ENCODE measurements at places on chromosomes 4 and X.

DNA sequence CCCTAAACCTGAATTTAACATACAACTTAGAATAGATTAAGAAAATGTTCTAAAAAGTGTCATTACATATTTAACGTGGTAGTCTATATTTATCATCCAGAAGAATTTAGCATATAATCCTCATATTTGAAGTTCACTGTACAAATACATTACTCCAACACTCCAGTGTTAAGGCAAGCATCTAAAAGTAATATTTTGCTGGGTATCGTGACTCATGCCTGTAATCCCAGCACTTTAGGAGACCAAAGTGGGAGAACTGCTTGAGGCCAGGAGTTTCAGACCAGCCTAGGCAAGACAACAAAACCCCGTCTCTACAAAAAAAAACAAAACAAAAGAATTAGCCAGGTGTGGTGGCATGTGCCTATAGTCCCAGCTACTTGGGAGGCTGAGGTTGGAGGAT lies 24.8 kb downstream of the LRBA start:
- no peak for DNase-seq

GRCh38 chr4:133483600-133484246 lies 334.6 kb downstream of the PCDH10 start:
- DNase-seq, result no peak

DNA sequence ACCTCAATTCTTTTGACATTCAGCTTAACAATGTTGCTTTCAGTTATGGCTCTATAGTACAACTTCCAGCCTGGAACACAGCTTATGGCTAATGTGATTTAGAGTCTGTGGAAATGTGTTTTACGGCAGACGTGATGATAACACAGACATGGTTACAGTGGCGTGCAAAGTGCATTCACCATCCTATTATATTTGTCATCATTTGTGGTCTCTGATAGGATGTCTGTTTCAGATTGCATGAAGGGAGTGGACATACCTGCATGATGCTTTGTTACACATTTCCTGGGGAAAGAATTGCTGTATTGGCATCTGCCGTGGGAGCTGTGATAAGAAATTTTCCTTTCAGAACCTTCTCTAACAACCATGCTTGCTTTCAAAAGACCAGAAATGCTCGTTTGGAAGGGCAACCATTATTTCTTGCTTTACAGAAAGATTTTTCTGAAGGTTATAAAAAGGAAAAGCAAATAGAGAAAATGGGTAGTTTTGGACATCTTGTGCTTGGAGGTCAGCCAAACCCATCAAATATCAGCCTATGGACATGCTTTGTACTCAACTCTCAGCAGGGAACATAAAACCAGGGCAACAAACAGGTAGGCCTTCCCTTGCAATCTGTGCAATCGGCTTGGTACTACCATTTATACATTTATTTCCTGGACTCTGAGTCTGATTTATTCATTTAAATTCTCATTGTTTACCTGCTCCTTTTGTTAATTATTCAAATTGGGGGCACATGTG lies 273.9 kb downstream of the TLL1 start:
- DNase-seq, result no peak

DNA sequence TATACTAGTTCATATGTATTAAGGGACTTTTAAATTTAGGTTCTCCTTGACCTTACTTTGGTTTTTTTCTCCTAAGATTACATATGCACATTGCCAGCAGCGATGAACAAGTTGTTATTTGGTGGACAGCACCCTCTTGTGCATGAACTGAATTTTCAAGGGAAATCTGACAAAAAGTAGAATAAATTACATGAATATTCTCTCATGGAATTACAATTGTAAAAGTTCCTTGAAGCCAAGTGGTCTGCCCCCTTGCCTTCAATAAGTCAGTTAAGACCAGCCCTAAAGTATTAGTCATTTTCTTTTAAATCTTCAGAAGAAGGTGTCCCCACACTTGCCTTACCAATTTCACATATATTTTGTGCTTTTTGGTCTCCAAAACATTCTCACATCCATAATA lies 30.7 kb upstream of the SMARCA5 start:
- peak; percentile 3 for DNase-seq

- DNase-seq, result no peak
These were observed 7.7 kb downstream of the PROM1 start for GRCh38 chr4:16075975-16076757.

DNA sequence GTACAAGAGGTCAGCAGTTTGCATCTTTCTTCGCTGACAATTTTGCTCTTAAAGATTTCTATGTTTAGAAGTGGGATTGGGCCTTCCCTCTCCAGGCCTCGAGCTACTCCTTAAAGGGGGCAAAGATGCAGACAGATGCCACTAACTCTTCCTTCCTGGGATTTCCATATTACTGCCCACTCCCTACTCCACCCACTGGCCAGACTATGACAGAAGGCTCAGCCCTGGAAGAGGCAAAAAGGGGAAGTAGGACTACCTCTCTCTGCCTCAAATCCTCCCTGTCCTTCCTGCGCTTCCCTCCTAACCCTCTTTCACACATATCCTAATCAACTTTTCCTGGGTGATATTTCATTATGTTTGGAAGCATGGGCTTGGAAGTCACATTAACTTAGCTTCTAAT lies 58.3 kb downstream of the EVC2 start:
- no peak for DNase-seq

- DNase-seq, result no peak
These were observed 42.5 kb upstream of the KCNIP4 start for GRCh38 chr4:21991050-21991449.

GRCh38 chr4:186551849-186552248 lies 3.5 kb downstream of the MTNR1A start:
- DNase-seq, result no peak

DNA sequence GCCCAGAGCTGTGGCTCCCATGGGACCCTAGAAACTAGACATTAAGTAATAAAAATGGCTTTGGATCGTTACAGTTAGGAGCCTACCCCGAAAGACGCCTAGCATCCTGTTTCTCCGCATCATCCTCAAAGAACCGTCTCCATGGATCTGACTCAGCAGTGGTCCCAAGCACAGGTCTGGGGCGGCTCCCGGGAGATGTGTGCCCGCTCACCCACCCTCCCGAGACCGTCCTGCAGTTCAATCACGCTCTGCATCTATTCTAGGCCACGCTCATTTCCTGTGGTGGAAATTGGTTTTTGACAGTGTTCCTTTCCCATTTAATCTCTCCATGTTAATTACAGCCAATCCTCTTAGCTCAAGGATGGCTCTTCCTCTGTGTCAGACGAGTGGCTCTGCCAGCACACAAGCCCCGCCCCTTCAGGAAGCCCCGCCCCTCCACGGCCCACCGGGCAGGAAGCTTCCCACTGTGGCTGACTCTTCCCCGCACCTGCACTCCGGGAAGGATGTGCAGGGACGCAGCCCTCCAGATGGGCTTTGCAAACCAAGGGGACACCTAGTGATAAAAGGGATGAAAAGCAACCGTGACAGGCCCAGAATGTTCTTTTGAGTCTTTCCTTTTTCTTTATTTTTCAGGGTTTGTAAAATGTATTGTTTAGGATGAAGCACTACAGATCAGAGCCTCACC lies 34.5 kb upstream of the HELT start:
- peak; percentile 92 for DNase-seq

GRCh38 chrX:150982235-150982787 lies 824 bp upstream of the HMGB3 start:
- no peak for DNase-seq

DNA sequence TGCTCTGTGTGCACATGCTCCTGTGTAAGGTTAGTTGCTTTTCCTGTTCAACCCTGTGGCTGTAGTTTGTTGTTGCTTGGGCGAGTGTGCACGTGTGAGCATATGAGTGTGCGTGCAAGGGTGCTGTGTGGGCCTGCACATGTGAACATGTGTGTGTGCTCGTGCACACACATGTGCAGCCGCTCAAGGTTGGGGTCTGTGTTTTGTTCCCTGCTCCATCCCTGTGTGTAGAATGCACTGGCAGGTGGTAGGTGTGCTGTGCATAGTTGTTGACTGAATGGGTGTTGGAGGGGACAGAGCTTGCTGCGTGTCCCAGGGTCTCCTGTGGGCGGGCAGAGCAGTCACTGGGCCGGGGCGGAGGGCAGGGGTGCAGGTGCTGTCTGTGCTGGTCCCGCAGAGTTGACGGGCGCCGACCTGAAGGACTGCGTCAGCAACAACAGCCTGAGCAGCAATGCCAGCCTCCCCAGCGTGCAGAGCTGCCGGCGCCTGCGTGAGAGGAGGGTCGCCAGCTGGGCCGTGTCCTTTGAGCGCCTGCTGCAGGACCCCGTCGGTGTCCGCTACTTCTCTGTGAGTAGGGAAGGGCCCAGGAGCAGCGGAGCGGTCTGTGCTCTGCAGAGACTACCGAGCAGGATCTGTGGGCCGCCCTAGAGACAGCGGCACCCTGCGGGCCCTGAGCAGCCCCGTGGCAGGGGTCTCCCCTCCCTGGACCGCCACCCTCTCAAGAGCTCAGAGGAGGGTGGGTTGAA lies 27.9 kb upstream of the HGFAC start:
- peak; percentile 79 for DNase-seq

- no peak for DNase-seq
These were observed 5.5 kb downstream of the ARL9 start for GRCh38 chr4:56511098-56511497.

DNA sequence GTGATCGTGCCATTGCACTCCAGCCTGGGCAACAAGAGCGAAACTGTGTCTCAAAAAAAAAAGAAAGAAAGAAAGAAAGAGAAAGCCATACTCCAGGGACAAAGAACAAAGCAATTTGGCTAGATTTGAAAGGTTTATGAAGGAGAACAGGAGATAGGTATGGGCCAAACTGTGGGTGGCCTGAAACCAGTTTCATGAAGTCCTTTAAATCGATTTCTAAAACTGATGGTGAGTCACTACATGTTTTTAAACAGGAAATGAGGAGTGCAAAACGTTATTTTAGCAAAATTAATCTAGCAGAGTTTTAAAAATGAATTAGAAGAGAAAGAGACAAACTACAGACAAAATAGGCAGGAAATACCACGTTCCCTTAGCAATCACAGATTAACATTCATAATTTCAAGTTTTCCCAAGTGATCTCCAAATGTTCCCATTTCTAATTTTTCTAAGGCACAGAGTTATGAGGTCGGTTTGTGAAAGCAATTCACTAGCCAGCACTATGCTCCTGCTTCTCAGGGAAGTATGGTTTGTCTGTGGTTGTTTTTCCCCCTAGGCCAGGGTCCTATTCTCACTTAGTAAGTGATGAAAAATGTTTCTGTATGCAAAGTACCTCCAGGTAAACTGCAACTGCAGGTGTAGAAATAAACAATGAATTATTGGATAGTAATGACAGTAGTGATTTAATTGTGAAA lies 190.6 kb downstream of the PPP3CA start:
- no peak for DNase-seq

- no peak for DNase-seq
These were observed 977.1 kb downstream of the FAT4 start for GRCh38 chr4:126291886-126292285.

- no peak for DNase-seq
These were observed 62.5 kb downstream of the BANK1 start for GRCh38 chr4:101853028-101853427.

DNA sequence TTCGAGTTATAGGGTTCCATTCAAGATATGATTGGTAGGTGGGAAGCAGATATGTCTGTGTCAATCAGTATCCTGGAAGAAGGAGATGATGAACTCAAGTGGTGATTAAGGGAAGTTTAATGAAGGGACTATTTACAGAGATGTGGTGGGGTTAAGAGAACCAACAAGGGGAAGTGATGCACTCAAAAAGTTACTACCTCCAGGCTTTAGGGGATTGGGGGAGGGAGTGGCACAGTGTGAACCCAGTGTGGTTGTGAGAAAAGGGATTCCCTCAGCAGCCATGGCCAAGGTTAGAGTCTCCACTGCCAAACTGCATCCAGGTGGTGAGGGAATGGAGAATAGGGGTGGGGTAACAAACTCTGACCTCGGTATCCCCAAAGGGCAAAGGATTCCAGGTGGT lies 27.9 kb downstream of the PKD2 start:
- DNase-seq, result no peak

DNA sequence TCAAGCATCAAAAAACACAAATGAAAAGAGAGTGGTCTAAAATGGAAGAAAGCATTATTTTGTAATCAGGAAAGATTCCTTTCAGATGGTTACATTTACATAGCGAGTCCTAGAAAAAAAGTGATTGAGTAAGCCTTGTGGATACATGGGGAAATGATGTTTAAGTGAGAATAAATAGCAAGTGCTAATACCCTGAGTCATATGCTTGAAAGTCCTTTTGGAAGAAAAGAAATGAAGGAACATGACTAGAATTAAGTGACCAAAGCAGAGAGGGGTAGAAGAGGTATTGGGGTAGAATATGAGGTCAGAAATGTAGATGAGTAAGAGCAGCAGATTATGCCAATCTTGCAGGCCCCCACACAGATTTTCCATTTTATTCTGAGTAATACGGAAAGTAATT lies 814.8 kb upstream of the GRID2 start:
- no peak for DNase-seq

DNA sequence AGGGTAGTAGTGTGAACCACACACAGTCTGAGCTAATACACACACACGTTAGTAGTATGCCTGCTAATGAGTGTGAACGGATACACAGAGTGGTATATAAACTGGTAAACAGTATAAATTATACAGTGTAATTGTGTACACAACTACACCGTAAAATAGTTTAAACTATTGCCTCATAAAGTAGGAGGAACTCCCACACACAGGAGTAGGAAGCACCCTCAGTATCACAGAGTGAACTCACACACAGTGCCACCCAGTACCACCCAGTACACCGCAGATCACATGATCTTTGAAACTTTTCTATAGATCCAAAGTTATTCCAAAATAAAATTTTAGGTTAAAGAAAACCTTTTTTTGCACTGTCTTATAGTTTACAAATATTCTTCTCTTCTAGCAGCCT lies 275.1 kb downstream of the ADGRA3 start:
- no peak for DNase-seq

- DNase-seq, result no peak
These were observed 3.8 kb downstream of the NSG1 start for GRCh38 chr4:4390515-4391240.

DNA sequence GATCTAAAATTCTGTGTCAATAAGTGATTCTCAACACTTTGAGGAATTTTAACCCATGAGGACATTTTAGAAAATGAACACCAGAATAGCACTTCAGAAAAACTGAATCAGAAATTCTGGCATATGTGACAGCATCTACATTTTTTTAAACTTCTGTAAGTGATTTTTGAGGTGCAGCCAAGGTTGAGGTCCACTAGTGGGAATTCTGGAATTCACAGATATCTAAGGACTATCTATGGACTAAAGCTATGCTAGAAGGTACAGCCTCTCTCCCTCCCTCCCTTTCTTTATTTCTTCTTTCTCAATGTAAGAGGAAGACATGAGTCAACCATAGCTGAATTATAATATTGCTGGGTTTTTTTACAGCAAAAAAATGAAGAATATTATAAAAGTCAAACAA lies 508.2 kb upstream of the ATOH1 start:
- DNase-seq, result no peak

- DNase-seq, result no peak
These were observed 735.1 kb downstream of the GLUD2 start for GRCh38 chrX:121782544-121782943.
